NCI-H524 treated with DMSO at 0.1 percent for 48 hours (cell line): ENCODE measurements at places on chromosomes 5 and 9.

- no peak for DNase-seq
Observed at GRCh38 chr5:95532415-95532814, 22.4 kb downstream of the SKIC3 start.

GRCh38 chr5:172692451-172692850, 51.4 kb downstream of the NEURL1B start:
- DNase-seq: no peak

DNA sequence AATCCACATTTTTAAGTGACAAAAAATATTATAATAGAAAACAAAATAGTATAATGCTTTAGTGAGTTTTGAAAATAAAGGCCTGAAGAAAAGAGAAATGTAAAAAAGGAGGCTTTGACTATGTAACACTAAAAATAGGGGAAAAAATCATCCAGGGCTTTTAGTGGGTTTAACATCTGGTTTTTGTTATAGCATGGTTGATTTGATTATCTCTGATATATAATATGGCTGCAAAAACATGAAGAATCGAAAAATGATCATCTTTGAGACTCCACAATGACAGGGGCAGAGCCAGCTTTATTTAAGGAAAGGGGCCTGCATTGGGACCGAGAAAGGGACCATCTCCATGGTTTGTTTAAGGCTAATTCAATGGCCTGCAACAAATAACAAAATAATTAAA, 393.8 kb downstream of the PLK2 start:
- DNase-seq: no peak

GRCh38 chr9:10134266-10134665, 478.5 kb downstream of the PTPRD start:
- DNase-seq: no peak

DNA sequence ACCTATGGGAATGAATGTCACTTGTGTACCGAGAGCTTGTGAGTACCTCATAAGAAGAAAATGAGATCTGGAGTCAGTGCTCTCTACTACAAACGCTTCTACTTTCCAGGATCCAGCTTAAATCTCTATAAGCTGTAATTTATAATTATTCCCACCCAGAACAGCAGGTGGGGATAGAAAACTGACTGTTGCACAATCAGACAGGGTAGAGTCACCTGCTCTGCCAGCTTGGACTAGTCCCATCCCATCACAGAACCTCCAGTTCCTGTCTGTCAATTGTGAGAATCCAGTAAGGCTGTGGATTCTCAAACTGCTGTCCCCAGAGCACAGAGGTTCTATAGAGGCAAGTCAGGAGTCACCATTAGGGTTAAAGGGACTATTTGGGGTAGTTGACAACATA, 2.0 kb downstream of the SPINK7 start:
- no peak for DNase-seq

DNA sequence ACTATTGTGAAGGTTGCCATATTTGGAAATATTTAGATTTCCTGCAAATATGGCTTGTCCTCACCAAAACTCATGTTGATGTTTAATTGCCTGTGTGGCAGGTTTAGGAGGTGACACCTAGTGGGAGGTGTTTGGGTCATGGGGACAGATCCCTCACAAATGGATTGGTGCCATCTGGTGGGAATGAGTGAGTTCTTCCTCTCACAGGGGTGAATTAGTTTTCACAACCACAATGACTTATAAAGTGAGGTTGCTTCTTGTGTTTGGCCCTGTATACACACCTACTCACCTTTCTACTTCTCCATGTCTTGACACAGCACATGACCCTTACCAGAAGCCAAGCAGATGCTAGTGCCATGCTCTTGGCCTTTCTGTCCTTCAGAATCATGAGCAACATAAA, 41.1 kb downstream of the ISOC1 start:
- DNase-seq: no peak

- no peak for DNase-seq
Observed at GRCh38 chr5:133347039-133347438, 265.3 kb downstream of the FSTL4 start.

DNA sequence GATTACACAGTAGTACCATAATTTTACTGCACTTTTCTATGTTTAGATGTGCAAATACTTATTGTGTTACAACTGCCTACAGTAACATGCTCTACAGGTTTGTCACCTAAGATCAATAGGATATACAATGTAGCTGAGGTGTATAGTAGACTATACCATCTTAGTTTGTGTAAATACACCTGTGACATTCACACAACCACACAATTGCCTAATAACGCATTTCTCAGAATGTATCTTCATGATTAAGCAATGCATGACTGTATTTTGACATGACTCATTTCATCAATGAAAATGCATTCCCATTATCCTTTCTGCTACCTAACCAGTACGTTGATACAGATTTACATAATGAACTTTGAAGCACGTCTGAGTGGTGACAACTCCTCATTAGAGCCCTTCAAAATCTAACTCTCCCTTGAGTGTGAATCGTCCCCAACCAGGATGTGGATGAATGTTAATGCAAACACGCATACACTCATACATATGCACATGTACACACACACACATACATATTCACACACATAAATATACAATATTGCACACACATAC, 28.4 kb downstream of the GZMK start:
- DNase-seq: no peak

- DNase-seq: no peak
Observed at GRCh38 chr5:9201761-9202160, 344.1 kb downstream of the SEMA5A start.

DNA sequence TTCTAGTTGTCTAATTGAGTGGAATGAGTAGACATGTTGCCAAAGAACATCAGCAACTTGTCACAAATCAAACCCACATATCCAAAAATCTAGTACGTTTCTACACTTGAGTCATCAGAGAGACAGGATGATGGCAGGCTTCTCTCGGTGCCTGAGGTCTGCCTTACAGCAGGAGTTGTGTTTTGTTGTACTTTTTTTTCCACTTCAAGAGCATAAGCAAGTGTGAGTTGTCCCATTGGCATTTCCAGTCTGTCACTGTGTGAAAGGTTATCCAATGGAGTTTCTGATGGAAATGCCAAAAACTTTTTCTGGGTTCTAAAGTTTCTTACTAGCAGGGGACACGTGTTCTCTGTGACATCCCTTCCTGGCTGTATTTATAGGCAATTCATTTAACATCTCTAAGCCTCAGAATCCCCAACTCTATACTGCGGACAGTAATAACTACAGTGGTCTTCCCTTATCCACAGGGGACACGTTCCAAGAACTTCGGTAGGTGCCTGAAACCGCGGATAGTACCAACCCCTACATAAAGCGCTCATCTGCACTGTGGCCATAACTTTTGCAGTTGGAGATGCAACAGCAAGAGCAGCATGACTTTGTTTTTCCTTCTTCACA, 246.5 kb downstream of the SYK start:
- DNase-seq: no peak

- no peak for DNase-seq
Observed at GRCh38 chr5:43652537-43653302, 49.7 kb downstream of the NNT start.

DNA sequence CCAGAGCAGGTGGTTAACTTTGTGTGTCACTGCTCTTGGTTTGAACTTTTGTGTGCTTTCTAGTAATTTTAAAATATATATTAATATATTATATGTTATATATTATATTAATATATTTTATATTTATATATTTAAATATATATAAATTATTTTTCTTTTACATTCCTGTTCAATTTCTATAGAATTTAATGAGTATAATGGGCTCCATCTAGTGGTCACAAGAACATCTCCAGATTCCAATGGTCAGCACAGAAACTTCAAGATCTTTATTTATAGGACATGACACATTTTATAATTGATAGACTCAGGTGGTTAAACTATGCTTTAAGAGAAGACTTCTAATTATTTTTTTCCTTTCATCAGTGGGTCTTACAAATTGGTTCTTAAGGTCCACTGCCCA, 39.1 kb downstream of the COL23A1 start:
- no peak for DNase-seq

DNA sequence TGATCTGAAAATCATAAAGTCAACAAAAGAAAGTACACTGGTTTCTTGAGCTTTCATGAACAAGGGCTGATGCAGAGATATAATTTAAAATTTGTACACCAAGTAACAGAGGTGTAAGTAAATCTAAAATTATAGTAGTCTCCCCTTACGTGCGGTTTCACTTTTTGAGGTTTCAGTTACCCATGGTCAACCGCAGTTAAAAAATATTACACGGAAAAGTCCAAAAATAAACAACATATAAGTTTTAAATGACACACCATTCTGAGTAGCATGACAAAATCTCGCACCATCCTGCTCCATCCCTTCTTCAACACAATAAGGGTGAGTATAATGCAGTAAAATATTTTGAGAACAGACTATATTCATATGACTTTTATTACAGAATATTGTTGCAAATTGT, 54.4 kb downstream of the AUH start:
- DNase-seq: no peak

- no peak for DNase-seq
Observed at GRCh38 chr9:95696701-95697100, 178.8 kb upstream of the ERCC6L2 start.

GRCh38 chr5:151812757-151813309, 41.1 kb downstream of the G3BP1 start:
- no peak for DNase-seq

- no peak for DNase-seq
Observed at GRCh38 chr5:17187011-17187785, 30.2 kb upstream of the BASP1 start.

DNA sequence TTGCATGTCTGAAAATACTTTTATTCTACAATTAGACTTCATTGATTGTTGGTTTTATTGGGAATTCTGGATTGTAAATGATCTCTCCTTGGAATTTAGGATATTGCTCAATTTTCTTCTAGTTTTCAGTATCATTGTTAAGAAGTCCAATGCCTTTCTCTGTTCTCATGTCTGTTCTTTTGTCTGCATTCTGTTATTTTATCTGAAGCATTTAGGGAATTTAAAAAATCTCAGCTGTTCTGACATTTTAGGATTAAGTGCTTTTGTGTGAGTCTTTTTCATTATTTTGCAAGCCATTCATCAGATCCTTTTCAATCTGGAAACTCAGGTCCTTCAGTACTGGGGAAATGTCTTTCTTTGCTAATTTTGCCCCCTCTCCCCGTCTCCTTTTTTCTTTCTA, 4.4 kb upstream of the FER start:
- DNase-seq: no peak

- peak; percentile 22 for DNase-seq
Observed at GRCh38 chr5:138138949-138139780, at the start of gene NME5. Gene NME5 (minus strand): TSS chr5:138139428. CDS start chr5:138138780, 648 bp downstream.

GRCh38 chr9:114709636-114710035, 27.6 kb upstream of the TEX48 start:
- no peak for DNase-seq

GRCh38 chr9:35085078-35085477, 5.3 kb upstream of the FANCG start:
- DNase-seq: no peak

- no peak for DNase-seq
Observed at GRCh38 chr5:170630226-170630625, 126.4 kb downstream of the KCNIP1 start.

- no peak for DNase-seq
Observed at GRCh38 chr5:145225529-145225928, 609.6 kb downstream of the PRELID2 start.

- no peak for DNase-seq
Observed at GRCh38 chr9:72477930-72478518, 43.4 kb upstream of the TMC1 start.

GRCh38 chr9:35746583-35746982, 2.4 kb downstream of the GBA2 start:
- no peak for DNase-seq

DNA sequence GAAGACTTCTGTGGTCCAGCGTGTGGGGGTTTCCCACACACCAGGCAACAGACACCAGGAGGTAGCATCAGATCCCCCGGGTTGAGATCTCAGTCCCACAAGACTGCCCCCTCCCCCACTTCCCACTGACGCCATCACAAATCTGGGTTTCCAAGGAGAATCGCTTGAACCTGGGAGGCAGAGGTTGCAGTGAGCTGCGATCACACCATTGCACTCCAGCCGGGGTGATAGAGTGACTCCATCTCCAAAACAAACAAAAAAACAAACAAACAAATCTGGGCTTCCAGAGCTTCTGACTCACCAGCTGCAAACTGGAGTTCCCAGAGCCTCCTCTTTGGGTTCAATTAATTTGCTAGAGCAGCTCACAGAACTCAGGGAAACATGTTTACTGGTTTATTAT, 4.7 kb upstream of the GBGT1 start:
- DNase-seq: no peak

- DNase-seq: no peak
Observed at GRCh38 chr9:99030610-99031109, 74.3 kb upstream of the TGFBR1 start.

GRCh38 chr5:177612215-177612673, 12.3 kb downstream of the B4GALT7 start:
- DNase-seq: no peak

DNA sequence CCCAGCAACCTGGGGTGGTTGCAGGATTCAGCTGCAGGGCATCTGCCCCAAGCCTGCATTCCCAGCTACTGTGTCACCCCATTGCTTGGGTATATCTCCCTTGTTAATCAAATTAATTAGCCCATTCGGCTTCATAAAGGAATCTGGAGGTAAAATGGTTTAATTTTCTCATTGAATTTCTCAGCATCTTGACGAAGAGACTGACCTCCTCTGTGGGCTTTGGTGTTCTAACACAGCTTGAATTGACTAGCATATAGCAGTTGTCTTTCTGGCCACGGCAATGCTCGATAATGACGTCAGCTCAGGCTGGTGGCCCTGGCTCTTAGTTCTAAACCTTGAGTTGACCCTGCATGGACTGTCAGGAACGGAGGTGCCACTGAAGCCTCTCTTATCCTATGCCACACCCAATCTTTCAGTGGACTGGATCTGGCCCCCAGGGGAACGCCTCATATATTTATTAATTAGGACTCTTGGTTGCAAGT, 72.4 kb downstream of the MSX2 start:
- DNase-seq: no peak

DNA sequence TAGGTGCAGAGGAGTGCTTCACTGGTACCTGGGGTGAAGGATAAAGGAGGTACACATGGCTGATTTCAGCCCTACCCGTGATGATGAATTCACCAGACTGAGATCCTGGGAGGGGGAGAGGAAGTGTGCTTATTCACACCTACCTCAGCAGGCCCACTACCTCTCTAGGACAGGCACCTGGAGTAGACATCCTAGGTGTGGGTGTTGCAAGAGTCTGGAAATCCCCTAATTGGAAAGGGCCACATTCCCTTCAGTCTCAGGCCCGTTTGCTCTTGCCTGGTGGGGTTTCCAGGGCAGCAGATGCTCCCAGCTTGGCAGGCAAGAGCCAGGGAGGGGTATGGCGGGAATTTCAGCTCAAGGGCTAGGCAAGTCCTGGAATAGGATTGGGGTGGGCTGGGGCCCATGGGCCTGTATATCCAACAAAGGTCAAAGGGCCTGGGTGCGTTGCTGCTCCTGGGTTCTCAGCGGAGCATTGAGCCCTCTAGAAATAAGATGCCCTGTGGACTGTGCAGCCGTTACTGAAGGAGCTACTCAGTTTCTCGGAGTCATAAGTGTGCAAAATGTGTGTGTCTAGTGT, 5.8 kb upstream of the CCL21 start:
- no peak for DNase-seq
